ENCODE measurements at places on chromosomes 12 and 14.

GRCh38 chr12:132783917-132784531, 22.4 kb upstream of the ANKLE2 start:
- no peak for DNase-seq

GRCh38 chr14:75200451-75200850, 24.0 kb upstream of the TMED10 start:
- DNase-seq, result no peak

DNA sequence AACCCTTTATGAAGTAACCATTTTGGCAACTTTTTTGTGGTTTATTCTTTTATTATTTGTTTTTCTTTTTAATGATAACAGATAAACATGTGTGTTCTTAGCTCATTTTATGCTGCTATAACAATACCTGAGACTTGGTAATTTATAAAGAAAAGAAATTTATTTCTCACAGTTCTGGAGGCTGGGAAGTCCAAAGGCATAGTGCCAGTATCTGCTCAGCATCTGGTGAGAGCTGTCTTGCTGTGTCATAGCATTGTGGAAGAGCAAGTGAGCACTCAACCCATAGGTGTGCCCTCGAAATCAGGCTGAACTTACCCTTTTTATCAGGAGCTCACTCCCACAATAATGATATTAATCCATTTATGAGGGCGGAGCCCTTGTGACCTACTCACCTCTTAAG, 8.0 kb upstream of the SCFD1 start:
- DNase-seq, result no peak

DNA sequence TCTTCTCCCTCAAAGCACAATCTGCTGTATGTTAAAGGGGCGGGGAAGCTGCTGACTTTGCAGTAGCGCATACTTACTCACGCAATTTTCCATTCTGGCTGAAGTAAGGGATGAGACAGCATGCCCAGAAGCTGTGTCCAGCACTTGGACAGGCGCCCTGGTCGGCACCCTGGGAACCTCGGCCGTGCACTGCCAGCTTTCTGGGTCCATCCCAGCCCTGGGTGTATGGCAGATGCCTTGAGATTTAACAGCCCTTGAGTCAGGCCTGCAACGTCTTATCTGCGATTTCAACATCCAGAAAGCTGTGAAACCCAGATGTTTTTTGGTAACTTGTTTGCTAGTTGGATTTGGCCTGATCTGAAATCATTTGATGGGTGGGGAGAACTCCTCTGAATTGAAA, 16.1 kb downstream of the EML1 start:
- no peak for DNase-seq

GRCh38 chr14:95496111-95496681, 20.3 kb downstream of the SYNE3 start:
- no peak for DNase-seq

GRCh38 chr12:93167841-93168492, 209.8 kb upstream of the NUDT4 start:
- DNase-seq, result no peak

DNA sequence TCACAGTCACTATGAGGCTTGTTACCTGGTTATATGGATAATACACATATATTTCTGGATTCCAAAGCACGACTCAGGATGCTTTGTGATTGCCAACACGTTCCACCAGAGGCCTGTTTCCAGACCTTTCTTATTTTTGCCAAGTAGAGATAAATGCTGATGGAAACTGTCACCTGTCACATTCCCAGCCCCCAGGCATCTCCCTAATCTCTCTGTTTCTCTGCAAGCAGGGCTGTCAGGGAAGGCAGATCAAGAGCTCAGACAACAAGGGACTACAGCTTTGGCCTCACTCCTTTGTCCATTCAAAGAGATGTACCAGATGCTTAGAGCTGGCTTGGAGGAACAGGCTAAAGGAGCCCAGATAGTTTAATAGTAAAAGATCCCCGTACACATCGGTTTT, 21.8 kb upstream of the DDHD1 start:
- no peak for DNase-seq

- no peak for DNase-seq
Observed at GRCh38 chr12:132364348-132364902, 35.0 kb upstream of the GALNT9 start.
